Activated CD4-positive, CD25-positive, alpha-beta regulatory T cell treated with anti-CD3 and anti-CD28 coated beads, Interleukin-2, amount 50 U/mL, for 16 hours (primary cell): ENCODE measurements at places on chromosomes 6 and 20.

DNA sequence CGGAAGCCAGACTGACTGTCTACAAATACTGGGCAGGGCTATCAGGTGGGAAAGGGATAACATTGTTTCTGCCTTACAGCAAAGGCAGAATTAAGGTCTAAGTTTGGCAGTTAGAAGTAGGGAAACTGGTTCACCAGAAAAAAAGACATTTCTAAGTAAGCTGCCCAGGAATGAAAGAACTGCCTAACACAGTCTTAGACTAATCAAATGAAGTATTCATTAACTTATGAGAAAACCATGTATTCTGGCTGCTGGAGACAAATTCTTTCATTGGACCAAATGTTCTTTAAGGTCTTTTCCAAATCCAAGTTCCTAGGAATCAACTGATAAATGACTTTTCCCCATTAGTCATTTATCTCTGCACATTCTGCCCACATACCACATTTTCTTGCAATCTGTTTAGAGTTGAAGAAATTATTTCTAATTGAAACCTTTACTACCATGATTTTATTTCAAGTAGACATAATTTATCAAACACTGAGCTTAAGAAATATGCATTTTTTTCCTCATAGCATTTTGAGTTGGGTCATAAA, 120.3 kb upstream of the OGFRL1 start:
- DNase-seq = no peak

DNA sequence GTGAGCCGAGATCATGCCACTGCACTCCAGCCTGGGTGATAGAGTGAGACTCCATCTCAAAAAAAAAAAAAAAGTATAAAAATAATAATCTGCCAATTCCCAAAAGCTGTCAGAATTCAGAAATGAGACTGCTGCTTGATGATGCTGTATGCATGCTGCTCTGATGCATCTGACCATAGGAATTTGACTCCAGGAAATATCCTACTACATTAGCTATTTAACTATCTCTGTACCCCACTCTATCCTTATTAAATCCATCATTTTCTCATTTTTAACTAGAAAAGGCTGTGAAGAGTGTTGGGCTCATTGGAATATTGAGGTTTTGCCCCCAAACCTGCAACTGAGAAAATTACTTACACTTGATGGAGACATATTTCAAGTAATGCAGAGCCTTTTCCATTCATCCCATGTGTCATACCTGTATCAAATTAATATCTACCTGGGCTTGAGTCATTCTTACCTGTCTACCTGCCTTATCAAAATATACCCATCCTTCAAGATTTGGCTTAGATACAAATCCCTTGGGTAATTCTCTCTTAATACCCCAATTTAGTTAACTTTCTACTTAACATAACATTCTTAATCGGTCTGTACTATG, 135.2 kb upstream of the PREP start:
- DNase-seq = no peak

- no peak for DNase-seq
These were observed 89.9 kb downstream of the UST start for GRCh38 chr6:148836751-148837150.

- DNase-seq = no peak
These were observed 48.8 kb downstream of the ZFP64 start for GRCh38 chr20:52142757-52143156.

DNA sequence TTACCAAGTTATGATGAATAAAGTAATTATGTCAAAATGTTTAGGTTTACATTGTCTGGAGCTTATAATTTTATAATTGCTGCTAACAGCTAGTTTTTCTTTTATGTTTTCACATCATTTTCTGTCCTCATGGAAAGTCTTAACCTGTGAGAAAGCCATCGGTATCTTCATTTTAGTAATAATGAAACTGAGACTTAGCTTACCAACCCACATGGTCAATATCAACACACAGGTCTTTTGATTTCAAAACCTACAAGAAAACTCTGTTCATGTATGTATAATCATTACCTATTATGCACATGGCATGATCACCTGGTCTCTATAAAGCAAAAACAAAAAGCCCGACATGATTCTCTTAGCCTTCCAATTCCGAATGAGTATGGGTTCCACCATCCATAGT, 61.9 kb downstream of the KCNQ5 start:
- DNase-seq = no peak
